ENCODE measurements at places on chromosomes 13 and 19.

- DNase-seq, result no peak
Measured at GRCh38 chr13:44305917-44306370, 67.7 kb upstream of the SERP2 start.

DNA sequence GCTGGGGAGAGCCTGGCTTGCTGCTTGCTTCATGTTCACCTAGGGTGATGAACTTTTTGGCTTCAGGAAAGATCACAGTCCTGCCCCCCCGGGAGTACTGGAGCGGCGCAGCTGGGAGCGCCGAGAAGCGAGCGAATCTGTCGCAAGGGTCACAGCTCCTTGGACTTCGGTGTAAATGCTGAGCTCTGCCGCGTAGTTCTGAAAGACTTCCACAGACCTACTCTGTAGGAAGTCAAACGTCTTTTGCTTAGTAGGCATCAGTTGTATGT is 2.7 kb downstream of the ING1 start:
- no peak for DNase-seq

DNA sequence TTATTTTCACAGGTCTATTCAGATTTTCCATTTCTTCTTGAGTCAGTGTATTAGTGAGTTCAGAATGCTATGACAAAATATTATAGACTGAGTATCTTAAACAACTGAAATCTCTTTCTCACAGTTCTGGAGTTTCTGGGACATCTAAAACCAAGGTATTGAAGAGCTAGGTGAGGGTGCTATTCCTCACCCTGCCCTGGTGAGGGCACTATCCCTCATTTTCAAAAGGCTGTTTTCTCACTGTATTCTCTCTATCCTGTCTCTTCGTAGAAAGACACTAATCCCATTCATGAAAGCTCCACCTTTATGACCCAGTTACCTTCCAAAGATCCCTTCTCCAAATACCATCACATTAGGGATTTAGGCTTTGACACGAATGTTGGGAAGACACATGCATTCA is 1617.1 kb downstream of the PCDH9 start:
- DNase-seq, result no peak

- no peak for DNase-seq
Measured at GRCh38 chr13:23679220-23679619, 109.0 kb downstream of the TNFRSF19 start.

- no peak for DNase-seq
Measured at GRCh38 chr13:109517517-109517916, 268.9 kb downstream of the IRS2 start.

GRCh38 chr19:57016076-57016475 is 103.7 kb upstream of the USP29 start:
- DNase-seq, result no peak

GRCh38 chr13:23460309-23460708 is 26.8 kb upstream of the SACS start:
- DNase-seq, result no peak

DNA sequence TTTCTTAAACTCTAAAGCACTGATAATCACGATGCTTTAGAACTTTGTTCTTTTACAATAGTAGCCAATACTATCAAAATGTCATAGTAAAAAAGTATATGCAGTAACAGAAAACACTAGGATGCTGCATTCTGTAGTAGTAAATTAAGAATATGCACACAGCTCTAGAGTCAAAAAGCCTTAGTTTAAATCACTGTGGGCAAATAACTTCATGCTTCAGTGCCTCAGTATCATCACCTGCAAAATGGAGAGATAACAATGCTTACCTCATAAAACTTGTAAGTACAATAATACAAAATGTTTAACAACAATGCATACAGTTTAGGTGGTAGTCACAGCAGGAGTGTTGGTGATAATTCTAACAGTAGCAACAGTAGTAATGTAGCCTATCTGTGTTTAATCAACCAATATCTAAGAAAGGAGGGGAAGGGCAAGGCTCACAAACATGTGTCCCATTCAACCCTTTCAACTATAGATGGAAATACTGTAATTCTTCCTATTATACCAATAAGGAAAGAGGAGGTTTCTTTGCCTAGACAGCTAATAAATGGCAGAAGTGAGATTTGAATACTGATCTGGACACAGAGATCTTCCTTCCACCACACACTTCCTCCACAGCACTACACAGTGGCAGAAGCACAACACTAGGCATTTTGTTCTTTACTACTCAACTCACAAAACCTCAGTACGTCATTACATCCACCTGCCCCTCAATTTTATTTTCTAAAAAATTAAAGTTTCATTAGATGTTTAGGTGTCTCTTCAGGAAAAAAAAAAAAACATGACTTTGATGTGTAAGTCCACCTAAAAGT is 4.6 kb downstream of the RBM26 start:
- no peak for DNase-seq

- peak; percentile 25 for DNase-seq
Measured at GRCh38 chr13:45341799-45342500, 967 bp upstream of the TPT1 start.

- DNase-seq, result no peak
Measured at GRCh38 chr13:75960538-75960994, 324.4 kb downstream of the LMO7 start.

DNA sequence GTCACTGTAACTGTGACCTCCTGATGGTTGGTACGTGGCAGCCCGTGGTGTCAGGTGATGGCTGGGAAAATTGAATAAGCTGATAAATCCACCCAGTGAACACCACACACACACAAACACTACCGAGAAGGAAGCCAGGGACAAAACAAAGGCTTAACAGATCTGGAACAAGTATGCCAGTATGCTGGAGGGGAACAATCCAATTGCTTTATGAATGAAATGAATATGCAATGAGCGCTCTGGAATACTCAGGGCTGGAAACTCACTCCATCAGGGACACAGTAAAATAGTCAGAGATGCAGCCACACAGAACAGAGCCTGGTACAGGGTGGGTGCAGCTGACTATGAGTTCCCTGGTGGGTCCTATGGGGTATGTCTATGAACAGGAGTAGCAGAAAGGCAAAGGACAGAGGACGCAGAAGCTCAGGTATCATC is 16.7 kb downstream of the TMTC4 start:
- DNase-seq, result no peak
